ENCODE measurements at places on chromosomes 1 and 21.
A peak's percentile ranks its signal among the peaks of the same experiment; 100 is the strongest.

- DNase-seq = no peak
These were observed 7.3 kb downstream of the CCN1 start for GRCh38 chr1:85587841-85588240.

DNA sequence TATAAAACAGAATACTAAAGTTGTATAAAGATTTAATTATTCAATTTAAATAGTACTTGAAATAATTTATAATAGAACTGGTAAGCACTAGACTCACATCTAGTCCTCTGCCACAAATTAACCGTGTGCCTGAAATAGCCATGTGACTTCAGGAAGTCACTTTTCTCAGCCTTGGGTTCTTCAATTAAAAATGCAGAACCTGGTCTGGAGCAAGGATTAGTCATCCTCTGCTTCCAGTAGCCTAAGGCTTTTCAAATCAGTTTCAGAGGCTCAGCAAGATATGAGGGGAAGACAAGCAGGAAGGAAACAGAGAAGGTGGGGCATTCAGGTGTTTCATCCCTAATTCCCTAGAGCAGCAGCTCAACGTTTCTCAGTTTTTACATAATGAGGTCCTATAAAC lies 23.0 kb downstream of the DPH5 start:
- no peak for DNase-seq

GRCh38 chr1:157856538-157856937 lies 14.9 kb upstream of the CD5L start:
- DNase-seq = no peak

- no peak for DNase-seq
These were observed 204.4 kb downstream of the GRIK3 start for GRCh38 chr1:36829961-36830360.

DNA sequence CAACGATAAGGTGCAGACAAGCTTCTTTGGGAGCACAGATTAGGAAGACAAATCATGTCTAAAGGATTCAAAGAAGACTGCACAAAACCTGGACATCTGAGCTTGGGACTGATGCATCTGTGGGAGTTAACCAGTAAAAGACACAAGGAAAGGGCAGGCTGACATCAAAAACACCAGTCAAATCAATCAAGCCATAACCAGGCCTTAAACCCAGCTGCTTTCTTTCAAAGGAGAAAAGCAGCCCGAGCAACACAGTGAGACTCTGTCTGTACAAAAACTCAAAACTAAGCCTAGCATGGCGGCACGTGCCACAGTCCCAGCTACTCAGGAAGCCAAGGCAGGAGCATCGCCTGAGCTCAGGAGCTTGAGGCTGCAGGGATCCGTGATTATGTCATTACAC lies 411.6 kb downstream of the SMYD3 start:
- no peak for DNase-seq

DNA sequence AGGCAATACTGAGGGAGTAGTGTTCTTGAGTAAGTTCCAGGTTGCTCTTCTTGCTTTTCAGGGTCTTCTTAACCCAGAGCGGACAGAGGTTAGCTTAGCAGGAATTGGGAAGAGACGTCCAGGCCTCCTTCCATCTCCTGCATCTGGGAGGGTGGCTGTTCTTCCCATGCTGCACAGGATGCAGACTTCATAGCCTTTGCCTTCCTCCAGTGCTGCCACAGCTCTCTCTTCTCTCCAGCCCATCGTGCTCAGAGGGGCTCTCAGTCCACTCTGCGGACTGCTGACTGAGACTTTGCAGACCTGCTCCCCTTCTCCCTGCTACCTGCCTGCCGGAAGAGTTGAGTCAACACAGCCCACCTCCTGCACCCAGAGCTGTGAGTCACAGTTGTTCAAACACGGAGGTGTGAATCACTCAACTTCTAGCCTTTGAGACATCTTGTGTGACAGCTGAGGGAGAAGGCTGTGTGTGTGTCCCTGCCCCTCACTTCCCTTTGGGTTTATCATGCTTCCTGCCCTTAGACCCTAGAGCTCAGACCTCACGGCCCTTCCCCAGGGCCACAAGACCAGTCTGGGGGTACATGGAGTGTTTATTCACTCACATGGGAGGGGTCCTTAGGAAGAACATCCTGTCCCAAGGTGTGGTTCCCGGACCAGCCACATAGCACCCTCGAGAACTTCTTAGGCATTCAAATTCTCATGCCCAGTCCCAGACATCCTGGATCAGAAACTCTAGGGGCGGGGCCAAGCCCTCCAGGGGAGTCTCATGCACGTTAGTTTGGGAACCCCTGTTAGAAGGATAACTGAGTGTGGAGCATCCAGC lies 158.3 kb upstream of the CACNA1E start:
- DNase-seq = peak; percentile 47

DNA sequence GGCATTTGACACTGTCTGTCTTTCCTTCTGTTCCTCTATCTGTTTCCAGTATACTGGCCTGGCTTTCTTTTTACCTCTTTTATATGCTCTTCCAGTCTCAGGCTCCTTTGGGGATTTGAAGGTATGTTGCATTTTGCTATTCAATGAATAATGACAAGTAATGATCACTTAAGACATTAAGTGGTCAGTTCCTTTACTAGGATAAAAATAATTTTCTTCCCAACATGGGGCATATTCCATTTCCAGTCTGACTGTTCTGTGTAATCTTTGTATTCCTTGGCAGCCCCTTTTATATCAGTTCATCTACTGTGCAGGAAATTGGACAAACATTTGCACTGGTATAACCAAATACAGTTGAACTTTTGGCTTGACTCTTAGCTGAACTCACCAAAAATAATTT lies 15.6 kb downstream of the METTL18 start:
- DNase-seq = no peak

DNA sequence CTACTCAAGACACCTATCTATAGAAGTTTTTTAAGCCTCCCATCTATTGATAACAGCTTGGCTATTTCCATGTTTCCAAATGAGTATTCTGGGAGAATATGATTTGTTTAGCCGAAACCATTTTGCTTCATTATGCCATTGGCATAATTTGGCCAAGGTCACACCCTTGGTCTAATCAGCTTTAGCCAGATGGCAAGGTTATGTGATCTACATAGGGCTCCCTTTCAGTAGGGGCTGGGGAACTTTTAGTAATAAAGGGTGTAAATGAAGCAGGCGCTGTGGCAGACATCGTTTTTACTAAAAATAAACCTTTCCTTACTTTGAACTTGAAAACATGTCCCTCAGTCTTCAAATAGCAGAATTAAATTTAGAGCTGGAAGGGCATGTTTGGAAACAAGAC lies 3.0 kb upstream of the PDC start:
- DNase-seq = no peak

- DNase-seq = no peak
These were observed 11.4 kb downstream of the FAM229A start for GRCh38 chr1:32350785-32351398.

DNA sequence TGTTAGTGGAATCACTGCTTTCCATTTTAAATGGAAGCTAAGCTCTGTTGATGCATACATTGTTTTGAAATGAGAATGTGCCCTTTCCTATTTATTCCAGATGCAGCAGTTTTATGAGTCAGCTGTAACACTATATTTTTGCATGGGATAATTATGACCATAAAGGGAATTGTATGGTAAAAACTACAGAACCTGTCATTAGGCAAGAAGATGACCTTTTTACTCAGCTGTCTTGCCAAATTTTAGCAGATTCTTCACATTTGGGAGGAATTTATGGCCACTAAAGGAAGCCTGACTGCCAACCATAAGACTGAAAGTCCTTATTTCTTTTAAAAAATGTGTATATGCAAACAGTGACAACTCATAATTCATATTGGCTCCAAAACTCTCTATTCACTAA lies 356.3 kb upstream of the PRMT6 start:
- no peak for DNase-seq

Measured in activated T-cell treated with anti-CD3 and anti-CD28 coated beads for 24 hours (primary cell).